GM23248 (cell line): ENCODE measurements at places on chromosomes 6 and 20. TPM values are rescaled to one million over a fixed set of nuclear protein-coding genes. Genes with fewer than 3 reads are reported as not detected.

DNA sequence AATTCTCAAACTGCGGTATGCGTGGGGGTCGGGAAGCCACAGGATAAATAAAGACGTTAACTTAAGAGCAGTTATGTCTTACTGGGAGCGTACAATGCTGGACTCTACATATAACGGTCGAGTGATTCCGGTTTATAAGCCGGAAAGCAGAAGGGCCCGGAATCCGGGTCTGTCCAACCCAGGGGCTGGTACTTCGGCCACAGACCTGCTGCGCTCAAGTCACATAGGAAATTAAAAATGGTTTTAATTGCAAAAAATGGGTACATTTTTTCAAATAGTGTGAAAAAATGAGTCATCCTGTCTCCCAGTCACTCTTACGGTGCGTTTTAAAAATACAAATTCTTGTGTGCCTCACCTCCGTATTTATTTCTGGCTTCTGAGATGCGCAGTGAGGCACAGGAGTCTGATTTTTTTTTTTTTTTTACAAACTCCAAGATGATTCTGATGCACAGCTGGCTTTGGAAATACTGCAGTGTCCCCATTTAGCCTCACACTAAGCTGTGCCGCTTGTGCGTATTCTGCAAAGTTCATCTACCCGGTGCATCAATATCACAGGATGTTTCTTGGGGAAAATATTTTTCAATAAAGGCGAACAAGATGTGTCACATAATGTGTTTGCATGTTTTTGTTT lies 1.0 kb downstream of the PCIF1 start:
- DNase-seq: peak; percentile 76
- peaks cover 10% of the 10 kb centered on the region; the same call in 1 of the 2 replicates for H3K36me3 ChIP-seq
- no peaks in the 10 kb centered on the region for H3K27me3 ChIP-seq
- H3K4me1 ChIP-seq: peaks cover 12% of the 10 kb centered on the region; the same call in 1 of the 2 replicates
- peak overlapping the region; percentile 95 for H3K4me3 ChIP-seq
- peak overlapping the region; percentile 95 for H3K27ac ChIP-seq

ADGRF1 gene
- total RNA-seq: not detected in 2 replicates

DNA sequence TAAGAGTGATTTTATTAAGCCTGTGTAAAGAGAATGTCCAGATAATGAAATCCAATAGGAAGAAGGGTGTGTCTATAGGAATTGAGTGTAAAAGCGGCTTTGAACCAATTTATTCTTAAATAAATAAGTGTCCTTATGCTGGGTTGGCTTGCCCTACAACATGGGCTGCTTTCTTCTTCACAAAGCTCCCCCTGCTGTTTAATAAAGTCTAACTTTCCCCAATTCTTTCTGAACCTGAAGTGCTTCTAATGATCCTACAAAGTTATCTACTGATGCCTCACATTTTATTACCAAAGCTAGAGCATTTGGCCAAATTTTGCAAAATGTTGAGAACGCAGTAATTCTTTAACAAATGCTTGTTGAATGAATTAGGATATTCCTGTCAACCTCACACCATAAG lies 36.3 kb upstream of the SIRT5 start:
- no peak overlapping the region for H3K4me3 ChIP-seq
- no peaks in the 10 kb centered on the region for H3K36me3 ChIP-seq
- H3K4me1 ChIP-seq: peaks cover 7% of the 10 kb centered on the region
- DNase-seq: peak; percentile 70
- no peak overlapping the region for H3K27ac ChIP-seq

HLA-DQB1 gene
- total RNA-seq: not detected in 2 replicates

DNA sequence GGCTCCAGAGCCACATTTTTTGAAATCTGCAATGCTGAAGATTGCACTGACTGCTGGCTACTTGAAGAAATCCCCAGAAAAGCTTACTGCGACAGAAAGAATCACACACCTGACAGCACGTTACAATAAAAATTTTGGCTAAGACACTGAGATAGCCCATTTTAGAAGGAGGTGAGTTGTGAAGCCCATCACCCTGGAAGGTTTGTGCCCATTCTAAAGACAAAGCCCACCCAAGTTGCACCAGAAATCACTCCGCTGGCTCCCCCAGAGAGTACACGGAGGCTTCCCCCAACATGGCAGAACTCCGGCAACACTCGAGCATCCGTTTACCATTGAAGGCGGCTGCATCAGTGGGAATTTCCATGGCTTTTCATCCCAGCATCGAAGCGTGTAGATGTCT lies 29.4 kb downstream of the LPA start:
- H3K27me3 ChIP-seq: no peaks in the 10 kb centered on the region
- no peak overlapping the region for H3K4me3 ChIP-seq
- no peaks in the 10 kb centered on the region for H3K36me3 ChIP-seq

- no peak overlapping the region for H3K4me3 ChIP-seq
- no peaks in the 10 kb centered on the region for H3K27me3 ChIP-seq
- H3K27ac ChIP-seq: no peak overlapping the region
- 0 out of 2 replicates have a peak, but pooled peaks cover 8% of the 10 kb centered on the region for H3K36me3 ChIP-seq
Measured at GRCh38 chr20:63742381-63743024, 2.9 kb downstream of the SLC2A4RG start.

WDR46 gene
- 64.4 and 81.9 TPM in 2 replicates for total RNA-seq

MAPK13 gene
- 3.0 and 6.6 TPM in 2 replicates for total RNA-seq

PPP1R3G gene
- 1.5 and 2.6 TPM in 2 replicates for total RNA-seq

PBOV1 gene
- not detected in 2 replicates for total RNA-seq

- peaks cover 10% of the 10 kb centered on the region for H3K4me1 ChIP-seq
- peak; percentile 22 for DNase-seq
- H3K27ac ChIP-seq: no peak overlapping the region
- no peaks in the 10 kb centered on the region for H3K27me3 ChIP-seq
- no peaks in the 10 kb centered on the region for H3K36me3 ChIP-seq
Measured at GRCh38 chr6:133802861-133803260, 86.1 kb upstream of the TCF21 start.

DNA sequence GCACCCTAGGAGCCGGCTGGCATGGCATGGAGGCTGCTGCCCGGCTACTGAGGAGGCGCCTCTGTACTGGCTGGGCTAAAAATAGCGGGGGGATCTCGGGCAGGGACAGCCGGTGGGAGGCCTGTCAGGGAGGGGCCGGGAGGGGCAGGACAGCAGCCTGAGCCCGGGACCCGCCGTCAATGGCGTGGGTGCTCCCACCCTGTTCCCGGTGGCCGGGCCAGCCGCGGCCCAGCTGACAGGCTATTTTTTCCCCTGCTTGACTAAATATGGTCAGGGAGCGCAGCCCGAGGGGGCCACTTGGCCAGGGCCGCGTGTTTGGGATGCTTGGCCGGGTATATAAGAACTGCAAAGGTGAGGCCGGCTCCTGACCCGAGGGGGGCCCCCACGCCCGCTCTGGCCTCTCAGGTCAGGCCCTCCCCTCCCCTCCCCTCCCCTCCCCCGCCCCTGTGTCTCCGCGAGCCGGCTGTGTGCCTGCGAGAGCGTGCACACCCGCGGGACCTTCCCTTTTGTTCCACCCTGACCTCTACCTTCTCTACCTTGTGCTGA lies 74.4 kb upstream of the GATA5 start:
- no peaks in the 10 kb centered on the region for H3K36me3 ChIP-seq
- no peak for DNase-seq
- H3K4me3 ChIP-seq: no peak overlapping the region
- H3K27ac ChIP-seq: no peak overlapping the region

DNA sequence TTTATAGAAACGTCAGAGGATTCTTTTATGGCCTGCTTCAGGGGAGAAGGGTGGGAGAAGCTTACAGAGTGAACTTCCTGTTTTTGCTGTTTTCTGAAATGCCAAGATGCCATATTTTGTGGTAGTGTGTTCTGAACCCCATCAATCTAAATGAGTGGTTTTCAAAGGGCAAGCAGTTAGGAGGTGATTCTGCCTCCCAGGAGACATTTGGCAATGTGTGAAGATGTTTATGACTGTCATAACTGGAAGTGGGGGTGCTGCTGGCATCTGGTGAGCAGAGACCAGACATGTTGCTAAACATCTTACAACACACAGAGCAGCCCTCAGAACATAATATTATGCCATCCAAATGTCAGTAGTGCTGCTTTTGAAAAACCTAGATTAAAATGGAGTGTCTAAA lies 6.0 kb upstream of the PRL start:
- H3K4me1 ChIP-seq: no peaks in the 10 kb centered on the region
- no peaks in the 10 kb centered on the region for H3K36me3 ChIP-seq
- no peak overlapping the region for H3K27ac ChIP-seq
- peak; percentile 3 for DNase-seq
- no peak overlapping the region for H3K4me3 ChIP-seq
- H3K27me3 ChIP-seq: no peaks in the 10 kb centered on the region

GRCh38 chr20:24637087-24637486 lies 167.7 kb downstream of the SYNDIG1 start:
- no peak overlapping the region for H3K27ac ChIP-seq
- H3K27me3 ChIP-seq: no peaks in the 10 kb centered on the region
- H3K36me3 ChIP-seq: no peaks in the 10 kb centered on the region
- peaks cover 6% of the 10 kb centered on the region for H3K4me1 ChIP-seq

DNA sequence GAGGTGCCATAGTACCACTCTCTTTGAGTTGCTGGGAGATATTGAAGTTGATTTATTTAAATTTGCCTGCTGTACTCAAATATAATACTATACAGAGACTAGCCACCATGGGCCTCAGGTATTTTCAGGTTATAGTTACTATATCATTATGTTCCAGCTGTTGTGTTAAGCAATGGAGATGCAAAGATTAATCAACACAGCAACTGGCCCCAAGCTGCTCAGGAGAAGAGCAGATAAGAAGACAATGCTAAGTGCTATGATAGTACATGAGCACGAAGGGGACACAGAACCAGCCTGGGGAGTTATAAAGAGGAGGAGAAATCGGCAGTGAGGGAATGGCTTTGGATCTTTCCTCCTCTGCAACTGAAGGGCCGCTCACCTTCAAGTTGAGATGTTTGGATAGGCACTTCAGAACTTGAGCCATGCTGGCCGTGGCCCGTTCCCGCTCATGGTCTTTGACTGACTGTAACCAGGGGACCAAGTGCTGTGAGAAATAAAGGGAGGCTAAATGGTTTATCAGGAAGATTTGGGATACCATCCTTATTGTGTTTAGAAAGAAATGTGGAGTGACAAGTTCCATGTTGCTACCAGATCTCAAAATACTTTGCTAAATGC lies 24.3 kb upstream of the RPN2 start:
- no peak overlapping the region for H3K4me3 ChIP-seq
- H3K27me3 ChIP-seq: no peaks in the 10 kb centered on the region
- H3K4me1 ChIP-seq: no peaks in the 10 kb centered on the region
- no peak overlapping the region for H3K27ac ChIP-seq
- no peak for DNase-seq

GRCh38 chr6:135534773-135535380 lies 37.3 kb upstream of the AHI1 start:
- no peak overlapping the region for H3K27ac ChIP-seq
- DNase-seq: peak; percentile 66
- H3K4me1 ChIP-seq: peaks cover 39% of the 10 kb centered on the region
- H3K27me3 ChIP-seq: no peaks in the 10 kb centered on the region
- no peak overlapping the region for H3K4me3 ChIP-seq
- no peaks in the 10 kb centered on the region for H3K36me3 ChIP-seq

CRISP3 gene
- total RNA-seq: not detected in 2 replicates

GRCh38 chr6:137224799-137225198 lies 5.6 kb upstream of the IFNGR1 start:
- no peak overlapping the region for H3K4me3 ChIP-seq
- no peak overlapping the region for H3K27ac ChIP-seq
- no peak for DNase-seq
- H3K36me3 ChIP-seq: no peaks in the 10 kb centered on the region
- peaks cover under 1% of the 10 kb centered on the region for H3K4me1 ChIP-seq
- no peaks in the 10 kb centered on the region for H3K27me3 ChIP-seq

PPP1R14C gene
- total RNA-seq: 6.3 and 8.2 TPM in 2 replicates

- no peak for DNase-seq
- H3K27me3 ChIP-seq: no peaks in the 10 kb centered on the region
- peaks cover 21% of the 10 kb centered on the region for H3K4me1 ChIP-seq
- H3K36me3 ChIP-seq: no peaks in the 10 kb centered on the region
Measured at GRCh38 chr20:41224281-41224680, 86.9 kb downstream of the PLCG1 start.

VAPB gene
- 8.8 and 10.0 TPM in 2 replicates for total RNA-seq

GRCh38 chr6:163459007-163459406 lies 44.5 kb downstream of the QKI start:
- peak overlapping the region; percentile 80 for H3K27ac ChIP-seq
- H3K4me1 ChIP-seq: peaks cover 67% of the 10 kb centered on the region
- no peak for DNase-seq
- H3K4me3 ChIP-seq: no peak overlapping the region
- no peaks in the 10 kb centered on the region for H3K36me3 ChIP-seq

DNA sequence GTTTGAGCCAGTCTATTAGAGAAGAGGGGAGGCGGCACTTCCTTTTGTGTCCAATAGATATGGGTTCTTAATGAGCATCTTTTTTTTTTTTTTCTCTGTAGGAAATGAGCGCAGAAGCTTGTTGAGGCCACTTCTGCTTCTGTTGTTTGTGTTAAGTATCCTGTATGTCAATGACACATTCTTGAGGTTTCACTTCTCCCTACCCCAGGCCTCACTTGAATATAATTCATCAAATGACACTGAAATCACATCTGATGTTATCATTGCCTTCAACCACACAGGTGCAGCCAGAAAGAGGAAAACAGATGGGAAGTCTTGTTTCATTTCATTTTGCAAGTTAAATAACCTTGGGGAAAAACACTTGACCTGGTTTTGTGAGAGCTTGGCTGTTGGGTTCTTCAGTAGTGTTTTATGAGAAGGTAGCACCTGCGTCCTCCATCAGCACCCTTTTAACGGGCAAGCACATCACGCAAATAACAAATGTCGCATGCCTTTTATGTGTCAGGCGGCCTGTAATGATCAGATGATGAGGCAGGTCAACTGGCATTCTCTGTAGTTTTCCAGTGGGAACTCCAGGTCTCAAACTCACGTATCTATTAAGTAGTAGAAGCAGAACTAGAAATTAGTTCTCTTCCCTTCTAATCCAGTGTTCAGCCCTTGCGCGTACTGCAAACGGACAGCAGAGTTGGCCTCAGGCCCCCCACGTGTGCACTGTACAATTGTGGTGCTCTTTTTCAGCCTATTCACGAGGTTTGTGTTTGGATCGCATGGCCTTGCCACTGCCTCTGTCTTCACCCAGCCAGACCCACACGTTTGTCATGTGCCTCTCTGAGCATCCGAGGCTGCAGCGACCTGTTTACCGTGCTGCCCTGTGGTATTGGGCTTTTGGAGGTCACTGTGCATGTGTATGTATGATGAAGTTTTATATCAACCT lies 23.5 kb downstream of the PLEKHG1 start:
- H3K4me3 ChIP-seq: no peak overlapping the region
- no peaks in the 10 kb centered on the region for H3K36me3 ChIP-seq
- no peak for DNase-seq

- no peaks in the 10 kb centered on the region for H3K27me3 ChIP-seq
- no peak overlapping the region for H3K4me3 ChIP-seq
- no peak for DNase-seq
- no peaks in the 10 kb centered on the region for H3K36me3 ChIP-seq
- no peak overlapping the region for H3K27ac ChIP-seq
Measured at GRCh38 chr6:56036916-56037600, 161.7 kb upstream of the BMP5 start.

UBR2 gene
- 23.3 and 24.8 TPM in 2 replicates for total RNA-seq

KCNS1 gene
- total RNA-seq: 0.11 and 0.25 TPM in 2 replicates

- no peak overlapping the region for H3K4me3 ChIP-seq
- DNase-seq: no peak
- peaks cover 13% of the 10 kb centered on the region; the same call in 1 of the 2 replicates for H3K27me3 ChIP-seq
- no peaks in the 10 kb centered on the region for H3K36me3 ChIP-seq
Measured at GRCh38 chr20:9928955-9929354, 90.1 kb upstream of the PAK5 start.
